ENCODE measurements at places on chromosomes 3 and 15.
A peak's percentile ranks its signal among the peaks of the same experiment; 100 is the strongest.

- no peak for DNase-seq
These were observed 77.8 kb upstream of the LPP start for GRCh38 chr3:188076176-188076575.

DNA sequence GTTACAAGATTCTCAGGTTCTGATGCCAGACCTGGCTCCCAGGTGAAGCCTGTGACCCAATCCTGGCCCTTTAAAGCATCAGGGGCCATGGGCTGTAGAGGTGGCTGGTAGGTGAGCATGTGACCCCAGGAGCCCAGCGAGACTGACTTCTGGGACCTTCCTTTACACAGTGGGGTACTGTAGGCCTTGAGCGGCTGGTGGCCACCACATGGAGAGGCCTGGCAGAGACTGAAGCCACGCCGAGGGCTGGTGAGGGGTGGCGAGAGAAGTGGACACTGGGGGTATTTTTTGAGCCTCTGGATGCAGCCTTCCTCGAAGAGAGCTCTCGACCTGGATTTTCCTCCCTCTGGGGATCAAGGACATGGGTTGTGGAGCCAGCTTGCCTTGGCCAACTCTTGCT is 71.2 kb upstream of the ITGA11 start:
- no peak for DNase-seq

- DNase-seq, result no peak
These were observed 74.0 kb upstream of the SNRPA1 start for GRCh38 chr15:101368861-101369642.

DNA sequence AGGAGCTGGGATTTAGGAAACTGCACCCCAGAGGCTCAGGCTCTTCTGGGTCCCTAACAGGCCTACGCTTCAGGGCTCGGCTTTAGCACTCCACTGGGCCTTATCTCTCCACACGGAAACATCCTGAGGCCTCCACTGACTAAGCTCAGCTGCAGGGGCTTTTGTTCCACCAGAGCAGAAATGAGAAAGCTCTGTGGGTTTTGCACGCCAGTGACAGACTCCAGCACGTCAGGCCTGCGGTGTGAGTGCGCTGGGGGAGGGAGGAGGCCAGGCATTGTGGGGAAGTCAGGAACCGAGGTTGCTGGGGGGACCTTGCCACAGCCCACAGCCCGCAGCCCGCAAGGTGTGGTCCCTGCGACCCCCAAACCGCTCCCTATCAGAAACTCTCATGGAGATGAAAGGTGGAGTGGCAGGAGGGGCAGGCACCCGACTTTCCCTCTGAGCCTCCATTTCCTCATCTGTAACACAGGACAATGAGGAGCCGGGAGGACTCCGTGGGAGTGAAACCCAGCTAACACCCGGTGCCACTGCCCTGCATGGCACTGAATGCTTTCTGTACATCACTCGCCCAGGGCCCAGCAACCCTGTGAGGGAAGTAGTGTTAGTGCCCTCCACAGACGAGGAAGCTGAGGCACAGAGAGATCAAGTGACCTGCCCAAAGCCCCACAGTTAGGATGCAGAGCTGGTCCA is 106.5 kb downstream of the TPRA1 start:
- no peak for DNase-seq

DNA sequence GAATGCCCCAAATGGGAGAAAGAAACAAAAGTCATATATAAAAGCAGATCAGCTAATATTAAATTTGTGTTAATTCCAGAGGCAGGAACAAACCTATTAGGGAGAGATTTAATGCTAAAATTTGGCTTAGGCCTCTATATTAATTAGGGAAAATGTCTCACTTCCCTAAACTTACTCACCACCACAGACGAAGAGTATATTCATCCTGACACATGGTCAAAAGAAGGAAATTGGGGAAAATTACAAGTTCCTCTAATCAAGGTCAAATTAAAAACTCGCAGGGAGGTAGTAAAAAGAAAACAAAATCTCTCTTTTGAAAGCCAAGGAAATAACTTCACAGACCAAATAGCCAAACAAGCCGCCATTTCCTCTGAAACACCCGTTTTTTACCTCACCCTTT is 32.2 kb downstream of the GRM2 start:
- no peak for DNase-seq

GRCh38 chr15:89299896-89300295 is 34.7 kb downstream of the POLG start:
- DNase-seq, result no peak

- no peak for DNase-seq
These were observed 30.7 kb downstream of the IDH3A start for GRCh38 chr15:78179906-78180305.

- no peak for DNase-seq
These were observed 7.1 kb upstream of the LXN start for GRCh38 chr3:158679547-158680000.

- no peak for DNase-seq
These were observed 8.6 kb downstream of the CEP63 start for GRCh38 chr3:134494495-134494894.

GRCh38 chr15:99749386-99749785 is 16.1 kb upstream of the LYSMD4 start:
- DNase-seq, result no peak

GRCh38 chr3:52323526-52324295 is 7.6 kb downstream of the DNAH1 start:
- DNase-seq, result no peak

- DNase-seq, result no peak
These were observed 100.3 kb downstream of the SMAD6 start for GRCh38 chr15:66802025-66803001.

DNA sequence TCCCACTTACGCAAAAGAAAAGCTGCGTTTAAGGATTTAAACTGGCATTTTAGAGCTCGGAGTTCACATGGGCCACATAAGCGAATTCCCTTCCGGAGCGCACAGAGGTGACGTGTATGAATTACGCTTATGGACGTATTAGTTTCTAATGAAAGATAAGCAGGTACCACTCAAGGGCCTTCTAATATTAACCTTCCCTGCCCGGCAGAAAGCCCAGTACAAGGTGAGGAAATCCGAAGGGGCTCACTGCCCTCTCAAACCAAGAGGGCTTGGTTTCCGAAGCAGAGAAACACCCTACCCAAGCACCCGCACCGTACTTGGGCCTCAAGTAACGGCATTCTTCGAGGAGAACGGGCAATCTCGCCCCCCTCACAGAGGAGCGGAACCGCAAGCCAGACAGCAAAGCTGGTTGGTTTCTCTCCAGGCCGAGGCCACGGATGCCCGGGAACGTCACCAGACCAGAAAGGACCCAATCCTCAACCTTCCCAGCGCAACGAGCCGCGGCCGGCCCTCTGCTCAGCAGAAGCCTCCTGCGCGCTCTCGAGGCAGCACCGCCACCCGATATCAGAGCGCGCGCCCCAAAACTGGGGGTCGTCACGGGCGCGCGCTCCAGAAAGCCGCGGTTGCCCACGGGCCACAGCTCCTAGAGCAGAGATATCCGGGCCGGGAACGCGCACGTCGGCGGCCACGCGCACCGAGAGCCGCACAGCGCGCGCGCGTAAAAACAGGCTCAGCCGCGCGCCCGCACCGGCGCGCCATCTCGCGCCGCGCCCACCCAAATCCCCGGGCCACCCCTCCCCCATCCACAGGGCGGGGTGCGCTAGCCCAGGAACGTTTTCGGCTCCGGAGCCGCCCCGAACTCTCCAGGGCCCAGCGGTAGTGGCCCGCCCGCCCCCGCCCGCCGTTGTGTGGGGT is 676 bp downstream of the QRICH1 start:
- peak; percentile 92 for DNase-seq

GRCh38 chr15:88844749-88845386 is 41.6 kb downstream of the ACAN start:
- DNase-seq, result no peak

GRCh38 chr15:94008104-94009074 is 223.0 kb upstream of the MCTP2 start:
- DNase-seq, result no peak

- peak; percentile 59 for DNase-seq
These were observed 49.4 kb upstream of the ATP2B2 start for GRCh38 chr3:10554746-10555145.

- DNase-seq, result no peak
These were observed 5.9 kb downstream of the CPEB1 start for GRCh38 chr15:82641129-82641798.

GRCh38 chr3:24483873-24484272 is 10.8 kb downstream of the THRB start:
- no peak for DNase-seq

GRCh38 chr3:7282988-7283387 is 422.1 kb downstream of the GRM7 start:
- DNase-seq, result no peak

DNA sequence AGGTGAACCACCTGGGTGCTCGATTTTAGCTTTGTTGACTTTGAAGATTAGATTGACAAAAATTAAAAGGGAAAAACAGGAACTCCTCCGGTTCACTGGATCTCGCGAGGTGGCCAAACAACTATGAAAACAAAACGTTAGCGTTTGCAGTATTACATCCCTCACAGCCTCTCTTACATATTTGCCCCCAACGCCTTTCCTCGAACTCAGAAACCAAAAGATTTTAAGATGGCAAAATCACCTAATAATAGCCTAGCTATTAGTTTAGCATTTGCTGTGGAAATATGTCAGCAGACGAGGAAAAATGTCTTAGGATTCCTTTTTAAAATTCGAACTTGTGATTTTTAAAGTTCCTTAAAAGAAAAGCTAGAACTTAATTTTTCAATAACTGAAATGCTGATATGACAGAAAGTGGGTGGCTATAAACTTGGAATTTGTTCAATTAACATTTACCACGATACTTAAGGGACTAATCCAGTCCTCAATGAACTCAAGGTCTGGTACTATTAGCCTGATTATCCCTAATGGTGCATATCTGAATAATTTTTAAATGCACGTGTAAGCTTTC is 491 bp upstream of the SENP7 start:
- DNase-seq, result no peak

- peak; percentile 81 for DNase-seq
These were observed 114.8 kb upstream of the THBS1 start for GRCh38 chr15:39465843-39466749.
